CD4-positive, alpha-beta T cell treated with Interferon alpha-2 for 1 hour (primary cell): ENCODE measurements at places on chromosomes 11 and 22.

DNA sequence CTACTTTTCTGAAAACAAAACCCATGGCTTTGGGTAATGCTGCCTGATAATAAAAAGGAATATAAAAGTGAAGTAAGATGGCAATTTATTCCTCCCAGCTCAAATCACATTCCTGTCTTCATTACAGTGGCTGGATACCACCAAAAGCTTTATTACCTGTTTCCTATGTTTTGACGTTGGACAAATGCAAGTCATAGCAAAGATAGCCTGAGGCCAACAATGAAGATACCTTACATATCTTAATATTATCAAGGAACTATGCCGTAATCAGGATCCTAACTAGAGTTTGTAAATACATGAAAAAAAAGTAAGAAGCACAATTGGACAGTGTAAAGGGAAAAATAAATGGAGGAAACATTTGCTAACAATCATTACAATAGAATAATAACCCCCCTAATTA is 202.4 kb downstream of the SOX6 start:
- DNase-seq, result no peak

DNA sequence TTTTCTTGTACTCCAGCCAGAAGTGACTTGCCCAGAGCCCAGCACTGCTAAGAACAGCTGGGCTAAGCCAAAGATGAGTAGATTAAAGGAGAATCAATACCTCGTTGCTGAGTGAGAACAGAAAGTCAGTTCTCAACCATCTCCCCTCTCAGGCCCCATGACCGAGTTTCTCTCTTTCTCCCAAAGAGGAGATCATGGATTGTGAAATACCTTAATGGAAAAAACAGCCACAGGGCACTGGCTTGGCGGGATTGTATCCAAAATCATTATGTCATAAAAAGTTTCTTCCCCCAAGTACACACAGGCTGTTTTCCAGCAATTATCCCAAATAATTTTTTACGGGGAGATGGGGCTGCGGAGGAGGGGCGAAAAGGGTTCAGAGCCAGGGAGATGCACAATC is 111.8 kb upstream of the TMEM45B start:
- DNase-seq, result no peak

GRCh38 chr11:44999068-44999467 is 48.4 kb upstream of the TP53I11 start:
- no peak for DNase-seq

GRCh38 chr22:19787849-19788141 is 27.2 kb downstream of the TBX1 start:
- no peak for DNase-seq

GRCh38 chr22:38744981-38745380 is 10.8 kb downstream of the SUN2 start:
- DNase-seq, result no peak

DNA sequence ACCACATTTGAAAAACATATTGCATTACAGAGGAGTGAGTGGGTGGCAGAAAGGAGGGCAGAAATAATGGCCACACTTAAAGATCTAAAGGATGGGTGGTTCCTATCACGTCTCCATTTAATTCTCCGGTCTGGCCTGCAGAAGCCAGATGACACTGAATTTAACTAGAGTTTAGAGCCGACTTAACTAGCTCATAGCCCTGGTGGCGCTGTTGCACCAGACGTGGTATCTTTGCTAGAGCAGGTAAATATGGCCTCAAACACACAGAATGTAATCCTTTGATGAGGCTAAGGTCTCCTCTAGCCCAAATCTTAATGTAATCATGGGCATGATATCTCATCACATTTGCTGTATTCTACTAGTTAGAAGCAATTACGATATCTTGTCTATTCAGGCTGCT is 51.5 kb upstream of the GAL start:
- peak; percentile 59 for DNase-seq

DNA sequence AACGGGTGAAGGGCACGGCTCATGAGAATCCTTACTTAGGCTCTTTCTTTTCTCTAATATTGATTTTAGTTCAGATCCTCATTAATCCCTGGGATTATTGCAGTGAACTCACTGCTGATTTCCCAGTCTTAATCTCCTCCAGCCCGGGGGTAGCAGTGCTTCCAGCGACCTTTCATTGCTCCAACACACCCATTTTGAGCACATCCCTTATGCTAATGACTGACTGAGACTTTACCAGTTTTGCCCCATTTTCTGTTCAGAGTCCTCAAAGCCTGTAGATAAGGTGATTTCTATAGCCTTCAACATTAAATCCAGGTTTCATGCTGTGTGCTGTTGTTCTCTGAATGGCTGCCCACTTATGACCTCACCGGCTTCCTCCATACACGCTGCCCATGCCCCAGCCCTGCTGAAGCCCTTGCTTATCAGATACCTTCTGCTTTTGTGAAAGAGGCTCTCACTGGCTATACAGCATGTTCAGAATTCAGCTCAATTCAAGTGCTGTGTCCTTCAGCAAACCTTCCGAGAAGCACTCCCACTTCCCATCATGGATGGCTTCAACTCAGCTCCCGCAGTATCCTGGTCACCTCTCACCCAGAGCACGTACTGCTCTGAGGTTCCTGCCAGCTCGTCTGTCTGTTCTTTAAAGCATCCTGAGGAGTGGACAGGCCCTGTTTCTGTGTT is 49.0 kb downstream of the PPFIA1 start:
- DNase-seq, result no peak

DNA sequence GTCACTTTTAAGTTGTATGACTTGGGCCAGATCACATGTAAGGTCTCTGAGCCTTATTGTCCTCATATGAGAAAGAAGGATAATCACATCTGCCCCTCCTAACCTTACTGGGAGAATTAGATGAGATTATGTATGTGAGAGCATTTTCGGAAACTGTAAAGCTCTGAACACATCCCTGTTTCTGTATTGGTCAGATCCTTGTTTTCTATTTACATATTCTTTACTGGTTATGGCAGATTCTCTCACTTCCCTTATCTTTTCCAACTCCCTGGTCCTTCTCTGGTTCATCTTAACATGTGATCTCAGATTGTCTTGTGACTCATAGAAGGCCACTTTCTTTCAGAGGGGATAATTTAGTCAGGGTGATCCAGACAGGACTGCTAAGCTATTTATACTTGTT is 41.8 kb downstream of the CCDC81 start:
- no peak for DNase-seq
